ENCODE measurements at places on chromosomes 3 and 15. TPM values are rescaled to one million over a fixed set of nuclear protein-coding genes. Genes with fewer than 3 reads are reported as not detected.

- no peak for DNase-seq
These were observed 115.5 kb downstream of the NFKBIZ start for GRCh38 chr3:101964861-101965260.

CCR3 gene
- total RNA-seq, result not detected

CDHR4 gene
- not detected for total RNA-seq

- DNase-seq, result no peak
These were observed 11.2 kb upstream of the SUMF1 start for GRCh38 chr3:4478261-4478660.

DPPA4 gene
- total RNA-seq, result not detected

DNA sequence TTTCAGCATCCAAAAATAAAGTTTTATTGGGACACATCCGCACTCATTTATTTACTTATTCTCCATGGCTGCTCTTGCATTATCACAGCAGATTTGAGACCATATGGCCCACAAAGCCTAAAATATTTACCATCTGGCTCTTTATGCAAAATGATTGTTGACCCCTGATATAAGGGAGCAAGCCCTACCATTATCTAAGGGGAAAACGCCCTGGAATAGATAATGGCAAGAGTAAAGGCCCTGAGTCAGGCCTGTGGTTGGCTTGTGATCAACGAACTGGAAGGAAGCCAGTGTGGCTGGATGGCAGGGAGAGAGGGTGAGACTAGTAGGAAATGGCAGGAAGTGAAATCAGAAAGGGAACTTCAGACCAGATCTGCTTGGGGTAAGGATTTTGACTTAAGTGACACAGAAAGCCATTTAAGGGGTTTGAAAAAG is 24.6 kb upstream of the DMXL2 start:
- DNase-seq, result no peak

DNA sequence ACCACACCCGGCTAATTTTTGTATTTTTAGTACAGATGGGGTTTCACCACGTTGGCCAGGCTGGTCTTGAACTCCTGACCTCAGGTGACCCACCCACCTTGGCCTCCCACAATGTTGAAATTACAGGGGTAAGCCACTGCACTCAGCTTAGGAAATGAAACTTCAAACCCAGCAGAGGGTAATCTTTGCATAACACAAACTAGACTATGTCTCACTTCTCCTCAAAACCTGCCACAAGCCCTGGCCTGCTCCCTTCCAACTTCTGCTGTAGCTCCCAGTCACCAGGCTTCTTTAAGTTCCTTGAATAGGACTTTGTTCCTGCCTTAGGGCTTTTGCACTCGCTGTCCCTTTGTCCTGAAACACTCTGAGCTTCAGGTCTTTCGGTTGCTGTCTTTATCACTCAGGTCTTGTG is 39.2 kb upstream of the SEMA4B start:
- no peak for DNase-seq

CCDC191 gene
- 1.3 TPM for total RNA-seq

- DNase-seq, result no peak
These were observed 54.1 kb downstream of the SCN5A start for GRCh38 chr3:38595393-38595792.

MSL2 gene
- 22.0 TPM for total RNA-seq

- no peak for DNase-seq
These were observed 8.5 kb upstream of the MYH15 start for GRCh38 chr3:108518895-108519294.

DNA sequence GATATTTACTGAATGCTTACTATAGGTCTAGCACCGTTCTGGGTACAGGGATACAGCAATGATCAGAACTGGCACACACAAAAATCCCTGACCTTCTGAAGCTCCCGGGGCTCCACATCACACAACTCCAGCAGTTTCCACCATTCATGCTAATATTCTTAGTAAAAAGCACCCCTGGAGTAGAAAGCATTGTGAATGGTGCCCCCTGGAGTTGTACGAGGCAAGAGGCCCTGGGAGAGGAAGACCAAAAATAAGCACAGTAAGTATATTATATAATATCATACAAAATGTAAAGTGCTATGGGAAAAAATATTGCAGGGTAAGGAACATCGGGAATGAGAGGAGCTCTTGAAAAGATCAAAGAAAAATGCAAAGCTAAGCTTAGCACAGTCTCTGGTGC is 790 bp upstream of the SRGAP3 start:
- DNase-seq, result no peak

DNA sequence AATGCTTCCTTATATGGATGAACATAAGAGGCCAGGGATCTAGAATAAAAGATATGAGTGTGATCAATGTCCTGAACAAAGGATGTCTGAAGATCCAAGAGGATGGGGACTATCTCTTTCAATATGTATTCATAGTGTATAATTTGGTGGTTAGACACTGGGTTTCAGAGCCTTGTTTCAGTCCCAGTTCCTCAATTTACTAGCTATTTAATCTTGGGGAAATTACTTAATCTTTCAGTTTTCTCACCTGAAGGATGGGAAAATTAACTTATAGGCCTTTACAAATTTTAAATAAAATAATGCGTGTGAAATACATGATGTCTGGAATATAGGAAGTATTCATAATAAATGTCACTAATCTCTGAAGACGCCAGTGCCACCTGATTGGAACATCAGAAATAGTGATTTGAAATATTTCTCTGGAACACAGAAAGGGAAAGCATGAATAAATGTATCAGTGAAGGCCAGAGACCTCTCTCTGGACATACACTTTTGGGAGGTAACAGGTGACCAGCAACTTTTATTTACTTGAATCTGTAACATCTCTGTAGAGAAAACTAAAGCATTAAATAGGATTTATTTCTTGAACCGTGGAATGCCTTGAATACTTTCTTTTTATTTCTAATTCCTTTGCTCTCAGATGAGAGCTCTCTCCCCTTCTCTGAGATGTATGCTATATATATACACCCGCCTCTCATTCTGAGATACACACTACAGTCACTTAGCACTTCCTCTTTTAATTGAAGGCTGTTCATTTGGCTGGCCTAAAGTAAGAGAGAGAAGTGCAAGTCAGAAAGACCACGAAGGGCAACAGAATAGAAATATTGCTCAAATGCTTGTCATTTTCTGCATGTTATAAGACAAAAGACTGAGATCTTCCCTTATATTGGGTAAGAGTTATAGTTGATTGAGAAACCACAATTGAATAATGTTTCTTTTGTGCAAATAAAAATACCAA is 407.1 kb downstream of the LSAMP start:
- DNase-seq, result no peak

- no peak for DNase-seq
These were observed 297.3 kb downstream of the GABRB3 start for GRCh38 chr15:26475554-26475953.

GRCh38 chr3:143351895-143352608 is 232.5 kb downstream of the CHST2 start:
- no peak for DNase-seq

GRCh38 chr3:11076711-11077110 is 77.6 kb upstream of the HRH1 start:
- DNase-seq, result no peak

KIF7 gene
- total RNA-seq, result 7.6 TPM

CEP19 gene
- 1.4 TPM for total RNA-seq
